Fibroblast of skin of abdomen (primary cell): ENCODE measurements at places on chromosomes 11 and 22.

- DNase-seq = no peak
Observed at GRCh38 chr22:33188326-33188725, 130.1 kb upstream of the SYN3 start.

DNA sequence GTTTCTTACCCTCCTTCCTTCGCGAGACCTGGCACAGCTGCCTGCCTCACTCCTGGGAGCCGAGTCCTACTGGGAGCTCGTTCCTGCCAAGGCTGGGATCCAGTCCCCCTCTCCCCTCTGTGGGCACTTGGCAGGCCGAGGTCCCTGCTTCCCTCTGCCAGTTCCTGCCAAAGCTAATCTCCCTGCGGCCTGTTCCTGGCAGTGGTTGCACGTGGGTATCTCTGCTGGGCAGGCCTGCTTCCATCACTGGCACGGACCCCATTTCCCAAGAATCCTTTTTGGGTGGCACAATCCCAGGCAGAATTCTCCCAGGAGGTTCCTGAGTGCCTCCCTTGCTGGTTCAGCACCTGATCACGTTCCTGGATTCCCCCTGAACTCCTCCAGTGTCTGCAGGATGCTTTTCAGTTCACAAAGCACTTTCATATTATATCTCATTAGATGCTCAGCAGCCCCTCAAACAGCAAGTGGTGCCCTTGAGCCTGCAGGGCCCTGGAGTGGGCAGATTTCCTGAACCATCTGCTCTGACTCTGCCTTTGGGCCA lies 96.5 kb downstream of the RRM1 start:
- DNase-seq = no peak

GRCh38 chr22:33756508-33756949 lies 163.7 kb downstream of the LARGE1 start:
- DNase-seq = no peak

- DNase-seq = no peak
Observed at GRCh38 chr11:96412761-96413381, 23.1 kb downstream of the JRKL start.

DNA sequence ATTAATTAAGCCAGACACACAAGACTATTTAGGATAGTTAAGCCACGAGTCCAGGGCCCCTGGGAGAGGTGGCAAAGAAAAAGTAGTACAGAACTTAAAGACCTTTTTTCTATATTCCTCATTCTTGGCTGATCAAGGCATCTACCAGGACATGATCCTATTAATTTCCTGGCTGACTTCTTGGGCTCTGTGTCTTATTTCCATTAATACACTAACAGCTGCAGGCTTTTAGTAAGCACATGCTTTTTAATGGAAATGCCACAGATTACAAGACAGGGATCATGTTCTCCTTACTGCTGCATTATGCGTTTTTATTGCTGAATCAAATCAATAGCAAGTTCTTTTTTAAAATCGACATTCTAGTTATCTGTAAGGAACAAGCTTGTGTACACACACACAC lies 35.2 kb downstream of the BTG4 start:
- DNase-seq = peak; percentile 14

GRCh38 chr11:35531246-35531645 lies 5.8 kb upstream of the PAMR1 start:
- peak; percentile 46 for DNase-seq

DNA sequence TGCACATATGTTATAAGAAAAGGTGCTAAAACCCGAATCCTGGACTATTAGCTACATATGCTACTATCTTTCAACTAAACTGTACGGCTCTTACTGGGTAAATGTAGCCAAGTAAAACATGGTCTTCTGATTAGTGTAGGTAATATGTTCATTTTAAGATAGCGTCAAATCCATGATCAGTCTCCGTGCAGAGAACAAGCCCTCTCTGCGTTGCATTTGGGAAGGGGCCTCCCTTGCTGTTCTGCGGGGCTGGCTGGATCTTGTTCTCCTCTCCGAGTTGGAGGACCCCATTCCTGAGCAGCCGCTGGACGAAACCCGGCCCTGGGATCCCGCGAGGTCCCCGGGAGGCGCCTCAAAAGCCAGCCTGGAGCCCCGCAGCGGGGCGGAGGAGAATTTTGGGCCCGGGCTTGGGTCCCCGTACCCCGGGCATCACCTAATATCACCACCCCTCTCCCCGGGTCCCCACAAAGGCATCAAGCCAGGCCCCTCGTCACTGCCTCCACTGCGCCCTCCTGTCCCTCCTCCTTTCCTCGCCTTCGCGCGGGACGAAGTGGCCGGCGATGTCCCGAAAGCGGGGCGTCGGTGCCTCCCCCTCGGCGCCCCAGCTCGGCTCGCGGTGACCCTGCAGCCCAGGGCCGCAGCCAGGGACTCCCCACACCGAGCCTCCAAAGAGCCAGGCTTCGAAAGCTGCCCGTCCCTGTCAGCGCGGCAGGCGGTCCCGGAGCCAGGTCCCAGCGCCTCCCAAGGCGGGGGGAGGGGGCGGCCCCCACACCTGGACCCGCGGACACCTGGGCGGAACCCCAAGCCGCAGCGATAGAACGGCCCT lies 54.5 kb upstream of the FBXO3 start:
- no peak for DNase-seq

- no peak for DNase-seq
Observed at GRCh38 chr22:22009661-22010060, 27.1 kb upstream of the TOP3B start.

DNA sequence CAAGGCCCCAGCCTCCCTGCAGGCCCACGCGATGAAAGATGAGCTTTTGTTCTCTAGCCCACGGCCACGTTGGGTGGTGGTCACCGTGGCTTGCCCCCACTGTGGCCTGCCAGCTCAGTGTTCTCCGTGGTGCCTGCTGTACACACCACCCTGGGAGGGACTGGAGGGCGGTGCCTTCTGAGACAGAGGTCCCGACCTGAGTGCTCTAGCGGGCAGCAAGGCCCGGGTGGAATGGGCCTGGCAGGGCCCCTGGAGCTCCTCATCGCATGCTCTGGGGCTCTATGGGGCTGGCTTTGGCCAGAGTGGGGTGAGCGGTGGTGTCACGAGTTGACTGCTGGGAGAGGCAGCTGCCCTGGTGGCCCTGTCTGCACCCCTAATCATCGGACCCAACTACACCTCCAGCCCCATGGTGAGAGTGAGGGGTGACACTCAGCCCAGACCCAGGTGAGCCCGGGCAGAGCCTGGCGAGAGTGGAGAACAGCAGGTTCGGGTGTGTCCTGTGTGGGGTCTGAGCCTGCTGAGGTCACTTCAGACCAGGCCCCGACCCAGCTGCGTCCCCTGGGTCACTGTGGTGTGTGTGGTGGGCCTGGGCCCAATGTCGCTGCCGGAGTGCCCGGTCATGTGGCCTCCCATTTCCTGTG lies 541.9 kb downstream of the TBC1D22A start:
- DNase-seq = no peak

GRCh38 chr22:32106930-32107329 lies 52.2 kb downstream of the C22orf42 start:
- DNase-seq = peak; percentile 3

DNA sequence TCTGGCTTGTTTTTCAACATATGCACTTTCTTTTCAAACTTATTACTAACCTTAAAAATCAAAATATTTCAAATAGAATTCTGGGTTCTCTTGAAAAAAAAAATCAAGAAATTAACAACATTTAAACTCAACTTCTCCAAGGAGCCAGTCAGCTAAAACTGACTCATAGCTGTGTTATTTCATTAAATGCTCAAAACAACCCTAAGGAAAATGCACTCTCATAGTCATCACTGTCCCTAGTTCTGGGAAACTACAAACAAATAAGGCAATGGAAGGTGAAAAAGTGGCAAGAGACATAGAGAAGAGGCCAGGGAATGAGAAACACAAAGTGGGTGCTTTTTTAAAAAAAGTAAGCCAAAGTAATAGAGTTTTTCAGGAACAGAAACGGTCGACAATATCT lies 4.1 kb upstream of the ARHGAP20 start:
- peak; percentile 24 for DNase-seq

GRCh38 chr11:110453684-110454354 lies 24.1 kb downstream of the FDX1 start:
- no peak for DNase-seq

GRCh38 chr11:8265681-8266241 lies 2.1 kb upstream of the LMO1 start:
- DNase-seq = no peak

GRCh38 chr11:85062659-85063058 lies 564.5 kb downstream of the DLG2 start:
- no peak for DNase-seq

DNA sequence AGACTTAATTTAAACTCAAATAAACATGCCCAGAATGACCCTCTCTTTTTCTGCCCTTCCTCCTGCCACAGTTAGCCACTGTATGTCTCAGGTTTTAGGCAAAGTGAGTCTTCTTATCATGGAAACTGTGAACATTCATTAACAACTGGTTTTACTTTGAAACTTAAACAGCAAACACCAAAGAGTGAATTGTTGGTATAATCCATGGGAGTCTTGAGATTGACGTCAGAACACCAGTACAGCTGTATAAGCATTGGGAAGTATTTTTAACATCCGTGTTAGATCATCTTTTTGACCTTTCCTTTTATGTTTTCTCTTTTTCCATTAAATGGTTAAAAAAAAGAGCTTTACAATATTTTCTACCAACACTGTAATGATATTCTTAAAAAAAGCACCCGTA lies 38.9 kb downstream of the ARHGEF12 start:
- no peak for DNase-seq

DNA sequence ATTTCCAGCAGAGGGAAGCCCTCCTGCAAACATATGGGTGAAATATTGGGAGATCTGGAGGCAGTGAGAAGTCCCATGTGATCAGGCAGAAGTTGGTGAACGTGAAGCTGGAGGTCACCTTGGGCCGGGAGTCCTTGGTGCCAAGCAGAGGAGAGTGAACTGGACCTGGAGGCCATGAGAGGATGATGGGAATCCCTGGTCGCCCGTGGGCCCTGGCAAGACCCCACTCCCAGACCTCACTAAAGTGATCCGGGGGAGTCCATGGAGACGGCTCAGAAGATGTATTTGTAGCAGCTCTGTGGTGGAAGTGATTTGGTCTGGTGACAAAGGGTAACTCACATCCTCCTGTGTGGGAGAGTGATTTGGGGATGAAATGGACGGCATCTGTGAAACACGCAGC lies 71.0 kb downstream of the ARHGAP8 start:
- DNase-seq = no peak

GRCh38 chr22:22547692-22548300 lies 11.3 kb downstream of the PRAME start:
- no peak for DNase-seq

DNA sequence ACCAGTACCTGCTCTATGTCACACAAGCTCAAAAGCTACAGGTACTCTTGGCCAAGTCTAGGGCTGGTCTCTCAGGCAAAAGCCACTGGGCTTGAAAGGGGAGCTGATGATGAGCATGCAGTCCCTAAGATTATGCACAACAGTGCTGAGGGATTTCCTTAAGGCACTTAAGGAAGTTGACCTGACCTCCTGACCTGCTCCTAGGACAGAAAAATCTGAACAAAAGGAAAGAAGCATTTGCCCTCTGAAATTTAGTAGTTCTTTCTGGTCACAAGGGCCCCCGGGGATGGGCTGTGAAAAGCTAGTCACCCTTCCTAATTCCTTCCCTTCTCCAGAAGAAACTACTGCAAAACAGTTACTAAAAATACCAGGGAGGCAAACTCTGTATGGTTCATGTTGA lies 83.6 kb upstream of the PHOX2A start:
- no peak for DNase-seq

DNA sequence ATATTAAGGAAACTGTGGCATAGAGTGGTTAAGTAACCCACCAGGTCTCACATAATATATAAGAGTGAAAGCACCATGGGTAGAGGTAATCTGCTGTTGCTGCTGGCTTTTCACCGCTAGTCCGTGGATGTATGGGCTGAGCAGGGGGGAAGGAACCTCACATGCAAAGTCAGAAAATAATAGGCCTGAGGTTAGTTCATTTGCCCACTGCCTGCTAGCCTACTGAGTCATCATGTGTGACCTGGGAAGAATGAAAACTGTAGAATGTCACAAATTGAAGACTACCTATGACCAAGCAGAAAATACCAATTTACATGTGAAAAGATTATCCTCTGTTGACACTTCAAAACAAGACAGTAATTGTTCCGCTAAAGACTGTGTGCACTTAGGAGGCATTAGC lies 560.1 kb upstream of the FAT3 start:
- DNase-seq = no peak

- peak; percentile 39 for DNase-seq
Observed at GRCh38 chr11:109405671-109406070, 16.3 kb upstream of the C11orf87 start.

DNA sequence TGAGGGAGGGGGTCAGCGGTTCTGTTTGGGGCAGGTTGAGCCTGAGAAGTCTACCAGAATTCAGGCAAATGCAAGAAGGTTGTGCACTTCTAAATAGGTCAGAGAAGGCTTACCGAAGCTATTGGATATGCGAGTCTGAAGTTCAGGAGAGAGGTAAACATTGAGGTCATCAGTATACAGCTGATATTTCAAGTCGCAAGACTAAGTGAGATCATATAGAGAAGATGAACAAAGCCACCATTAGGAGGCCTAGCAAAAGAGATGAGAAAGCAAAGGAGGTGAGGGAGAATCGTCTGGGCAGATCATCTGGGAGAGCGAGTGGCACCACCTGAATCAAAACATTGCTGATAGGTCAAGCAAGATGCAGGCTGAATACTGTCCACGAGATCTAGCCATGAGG lies 430.6 kb downstream of the BUD13 start:
- no peak for DNase-seq

DNA sequence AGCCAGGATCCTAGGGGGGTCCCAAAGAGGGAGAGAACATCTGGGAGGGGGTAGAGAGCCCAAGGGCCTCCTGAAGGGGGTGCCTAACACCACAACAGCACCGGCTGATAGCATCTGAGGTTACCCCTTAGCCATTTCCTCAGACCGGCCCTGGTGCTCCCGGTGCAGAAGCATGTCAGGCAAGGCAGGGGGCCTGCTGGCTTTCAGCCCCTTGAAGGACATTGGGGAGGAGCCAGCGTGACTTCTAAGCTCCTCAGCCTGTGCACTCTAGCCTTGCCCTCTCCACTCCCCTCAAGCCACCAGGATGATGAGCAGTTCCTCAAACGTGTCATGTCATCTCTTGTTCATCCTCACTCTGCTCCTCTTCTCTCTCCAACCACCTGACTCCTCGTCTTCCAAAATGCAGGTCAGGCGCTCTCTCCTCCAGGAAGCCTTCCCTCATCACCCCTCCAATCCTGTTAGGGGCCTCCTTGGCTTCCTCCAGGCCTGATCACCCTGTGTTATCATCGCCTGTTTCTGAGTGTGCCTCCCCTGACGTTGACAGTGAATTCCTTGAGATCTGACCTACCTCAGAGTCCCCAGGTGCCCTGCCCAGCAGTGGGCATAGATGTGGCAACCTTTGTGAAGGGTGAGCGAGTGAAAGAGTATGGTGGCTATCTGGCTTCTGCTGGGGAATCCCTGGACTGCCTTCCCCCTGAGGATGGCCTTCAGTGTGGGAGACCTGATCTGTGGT lies 6.1 kb downstream of the P2RY2 start:
- DNase-seq = no peak
